ENCODE measurements at places on chromosomes 12 and 14.

DNA sequence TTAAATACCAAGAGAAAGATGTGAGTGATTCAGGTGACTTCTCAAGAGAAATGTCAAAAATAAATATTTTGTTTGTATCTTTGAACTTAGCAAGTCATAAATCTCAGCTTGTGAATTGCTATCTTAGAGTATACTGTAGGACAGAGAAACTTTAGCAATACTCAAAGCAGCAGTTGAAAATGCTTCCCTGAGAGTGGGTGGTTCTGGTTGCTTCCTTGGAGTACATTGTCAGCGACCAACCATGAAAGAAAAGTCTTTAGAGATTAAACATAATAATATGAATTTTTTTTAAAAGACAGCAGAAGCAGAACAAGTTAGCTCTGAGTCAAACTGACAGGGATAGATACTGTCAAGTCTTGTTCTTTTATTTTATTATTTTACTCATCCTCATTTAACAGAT is 86.8 kb upstream of the OSBPL8 start:
- DNase-seq, result no peak
- no peaks in the 10 kb centered on the region for H3K36me3 ChIP-seq
- no peaks in the 10 kb centered on the region for H3K27me3 ChIP-seq
- no peak overlapping the region for H3K27ac ChIP-seq

- no peaks in the 10 kb centered on the region for H3K4me1 ChIP-seq
- no peak overlapping the region for H3K4me3 ChIP-seq
- no peaks in the 10 kb centered on the region for H3K36me3 ChIP-seq
- H3K27ac ChIP-seq, result no peak overlapping the region
- H3K27me3 ChIP-seq, result no peaks in the 10 kb centered on the region
These were observed 217.9 kb downstream of the AEBP2 start for GRCh38 chr12:19657118-19657731.

GRCh38 chr14:23377573-23378563 is 1.0 kb downstream of the CMTM5 start:
- peaks cover 6% of the 10 kb centered on the region for H3K4me1 ChIP-seq
- no peak for DNase-seq
- H3K27ac ChIP-seq, result no peak overlapping the region
- H3K27me3 ChIP-seq, result no peaks in the 10 kb centered on the region
- H3K4me3 ChIP-seq, result no peak overlapping the region

GRCh38 chr14:64213086-64213485 is 81.1 kb downstream of the ESR2 start:
- no peaks in the 10 kb centered on the region for H3K27me3 ChIP-seq
- peaks cover 10% of the 10 kb centered on the region for H3K36me3 ChIP-seq
- H3K4me1 ChIP-seq, result peaks cover 60% of the 10 kb centered on the region
- peak overlapping the region; percentile 74 for H3K27ac ChIP-seq

DNA sequence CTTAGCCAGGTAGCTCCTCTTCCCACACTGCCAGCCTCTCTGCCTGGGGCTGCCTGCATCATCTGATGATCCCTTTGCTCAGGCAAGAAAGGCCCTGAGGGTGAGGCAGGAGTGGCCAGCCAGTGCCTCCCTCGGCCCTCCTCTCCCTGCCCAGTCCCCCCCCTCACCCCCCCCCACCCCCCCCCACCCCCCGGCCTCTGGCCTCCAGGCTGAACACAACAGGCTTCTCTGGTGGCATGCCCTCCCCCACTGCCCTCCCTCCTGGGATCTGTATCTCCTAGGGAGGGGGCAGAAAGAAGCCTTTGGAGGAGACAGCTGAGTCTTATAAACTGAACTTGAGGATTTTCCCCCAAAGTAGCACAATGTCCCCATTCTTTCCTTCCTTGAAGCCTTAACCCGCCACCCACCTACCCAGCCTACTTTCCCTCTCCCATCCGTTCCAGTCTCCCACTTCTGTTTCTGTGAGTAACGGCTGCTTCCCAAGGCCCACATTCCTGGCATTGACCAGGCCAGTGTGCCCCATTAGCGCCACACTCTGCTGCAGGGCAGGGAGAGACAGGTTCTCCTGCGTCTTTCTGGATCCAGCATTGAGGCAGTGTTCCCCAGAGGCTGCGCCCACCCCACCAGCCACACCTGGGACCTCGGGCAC is 82.1 kb downstream of the B4GALNT3 start:
- H3K4me3 ChIP-seq, result no peak overlapping the region
- H3K27ac ChIP-seq, result no peak overlapping the region
- no peaks in the 10 kb centered on the region for H3K36me3 ChIP-seq
- DNase-seq, result no peak
- H3K4me1 ChIP-seq, result peaks cover 9% of the 10 kb centered on the region

DNA sequence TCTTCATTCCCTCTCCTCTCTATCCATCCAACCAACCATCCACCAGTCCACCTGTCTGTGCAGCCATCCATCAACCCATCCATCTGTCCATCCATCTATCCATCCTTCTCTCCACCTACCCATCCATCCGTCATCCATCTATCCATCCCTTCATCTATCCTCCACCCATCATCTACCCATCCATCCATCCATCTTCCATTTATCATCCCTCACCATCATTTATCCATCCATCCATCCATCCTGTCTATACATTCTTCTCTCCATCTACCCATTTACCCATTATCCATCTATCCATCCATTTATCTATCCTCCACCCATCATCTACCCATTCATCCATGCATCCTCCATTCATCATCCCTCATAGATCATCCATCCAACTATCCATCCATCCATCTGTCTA is 24.4 kb downstream of the AACS start:
- no peak for DNase-seq
- no peak overlapping the region for H3K4me3 ChIP-seq
- H3K36me3 ChIP-seq, result no peaks in the 10 kb centered on the region
- H3K27me3 ChIP-seq, result no peaks in the 10 kb centered on the region

DNA sequence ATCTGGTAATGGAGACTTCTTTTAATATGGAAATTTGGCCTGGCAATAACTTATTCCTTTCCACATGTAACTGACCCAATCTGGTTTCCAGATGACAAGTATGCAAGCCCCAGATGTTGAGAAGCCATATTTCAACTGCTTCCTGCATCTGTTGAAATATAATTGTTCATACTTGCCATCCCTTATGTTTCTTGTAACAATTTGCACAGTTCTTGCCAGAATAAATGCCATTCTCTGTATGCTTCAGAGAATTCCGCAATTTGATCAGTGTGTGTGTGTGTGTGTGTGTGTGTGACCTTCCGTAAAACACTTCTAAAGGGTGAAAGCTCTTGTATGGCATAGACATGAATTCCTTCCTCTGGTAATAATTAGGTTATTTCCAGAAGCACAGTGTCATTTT is 1.8 kb upstream of the CLEC2A start:
- no peaks in the 10 kb centered on the region for H3K36me3 ChIP-seq
- H3K27me3 ChIP-seq, result no peaks in the 10 kb centered on the region
- no peak overlapping the region for H3K4me3 ChIP-seq
- no peaks in the 10 kb centered on the region for H3K4me1 ChIP-seq
- H3K27ac ChIP-seq, result no peak overlapping the region

GRCh38 chr12:14714437-14714836 is 18.0 kb upstream of the GUCY2C start:
- H3K4me1 ChIP-seq, result peaks cover 7% of the 10 kb centered on the region
- DNase-seq, result no peak
- no peaks in the 10 kb centered on the region for H3K27me3 ChIP-seq
- no peak overlapping the region for H3K4me3 ChIP-seq
- H3K36me3 ChIP-seq, result no peaks in the 10 kb centered on the region

GRCh38 chr14:52106840-52107239 is 38.0 kb upstream of the NID2 start:
- no peak overlapping the region for H3K27ac ChIP-seq
- no peak overlapping the region for H3K4me3 ChIP-seq
- H3K4me1 ChIP-seq, result peaks cover 7% of the 10 kb centered on the region

DNA sequence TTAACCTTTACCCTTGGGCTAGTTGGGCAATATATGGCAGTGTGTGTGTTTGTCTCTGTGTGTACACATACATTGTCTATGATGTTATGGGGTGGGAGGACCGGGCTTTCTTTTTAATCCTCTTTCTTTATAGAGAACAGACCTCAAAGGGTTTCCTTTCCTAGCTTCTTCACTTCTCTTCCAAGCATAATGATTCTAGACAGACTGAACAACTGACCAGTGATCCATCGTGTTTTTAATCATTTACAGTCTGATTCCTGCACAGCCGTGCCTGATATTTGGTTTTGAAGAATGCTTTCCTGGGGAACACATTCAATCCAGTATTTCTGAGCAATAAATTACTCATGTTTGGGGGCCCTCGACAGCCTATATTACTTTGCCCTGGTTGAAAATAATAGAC is 481.1 kb upstream of the DCN start:
- no peaks in the 10 kb centered on the region for H3K27me3 ChIP-seq
- no peak overlapping the region for H3K27ac ChIP-seq
- no peak overlapping the region for H3K4me3 ChIP-seq
- no peaks in the 10 kb centered on the region for H3K36me3 ChIP-seq

DNA sequence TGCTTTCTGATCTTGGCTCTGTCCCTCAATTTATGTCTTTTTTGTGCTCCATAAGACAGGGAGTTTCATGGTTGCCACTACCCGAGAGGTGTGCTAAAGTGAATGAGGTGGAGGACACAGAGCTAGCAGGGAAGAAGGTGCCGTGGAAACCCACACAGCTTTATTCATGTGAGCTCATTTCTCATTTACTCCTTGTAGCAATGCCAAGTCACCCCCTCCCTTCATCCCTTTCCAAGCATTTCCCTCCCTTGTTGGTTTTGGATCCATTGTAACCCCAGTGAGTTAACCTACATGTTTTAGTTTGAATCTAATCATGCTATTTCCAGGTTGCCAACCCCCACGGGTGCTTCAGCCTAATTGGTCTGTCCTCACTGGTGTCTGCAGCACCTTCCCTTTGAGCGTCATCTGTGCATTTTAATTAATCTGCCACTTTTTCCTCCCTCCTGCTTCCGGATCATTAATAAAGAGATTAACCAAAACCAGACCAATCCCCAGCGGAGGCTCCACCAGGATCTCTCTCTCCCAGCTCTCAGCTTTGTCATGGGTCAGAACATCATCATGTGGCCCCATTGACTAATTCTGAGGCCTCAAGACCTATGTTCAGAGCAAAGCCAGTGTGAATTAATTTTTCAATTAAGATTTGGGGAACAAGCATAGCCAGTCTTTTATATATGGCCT is 56.2 kb downstream of the NTF3 start:
- H3K27me3 ChIP-seq, result no peaks in the 10 kb centered on the region
- no peak overlapping the region for H3K4me3 ChIP-seq
- no peaks in the 10 kb centered on the region for H3K4me1 ChIP-seq
- DNase-seq, result no peak
- no peak overlapping the region for H3K27ac ChIP-seq

- H3K36me3 ChIP-seq, result no peaks in the 10 kb centered on the region
- no peaks in the 10 kb centered on the region for H3K27me3 ChIP-seq
- H3K4me1 ChIP-seq, result no peaks in the 10 kb centered on the region
- no peak overlapping the region for H3K27ac ChIP-seq
These were observed 22.3 kb downstream of the FBLN5 start for GRCh38 chr14:91925001-91925726.

GRCh38 chr14:20503898-20504297 is 1.4 kb upstream of the RNASE10 start:
- H3K4me1 ChIP-seq, result no peaks in the 10 kb centered on the region
- H3K27me3 ChIP-seq, result no peaks in the 10 kb centered on the region
- H3K4me3 ChIP-seq, result no peak overlapping the region

DNA sequence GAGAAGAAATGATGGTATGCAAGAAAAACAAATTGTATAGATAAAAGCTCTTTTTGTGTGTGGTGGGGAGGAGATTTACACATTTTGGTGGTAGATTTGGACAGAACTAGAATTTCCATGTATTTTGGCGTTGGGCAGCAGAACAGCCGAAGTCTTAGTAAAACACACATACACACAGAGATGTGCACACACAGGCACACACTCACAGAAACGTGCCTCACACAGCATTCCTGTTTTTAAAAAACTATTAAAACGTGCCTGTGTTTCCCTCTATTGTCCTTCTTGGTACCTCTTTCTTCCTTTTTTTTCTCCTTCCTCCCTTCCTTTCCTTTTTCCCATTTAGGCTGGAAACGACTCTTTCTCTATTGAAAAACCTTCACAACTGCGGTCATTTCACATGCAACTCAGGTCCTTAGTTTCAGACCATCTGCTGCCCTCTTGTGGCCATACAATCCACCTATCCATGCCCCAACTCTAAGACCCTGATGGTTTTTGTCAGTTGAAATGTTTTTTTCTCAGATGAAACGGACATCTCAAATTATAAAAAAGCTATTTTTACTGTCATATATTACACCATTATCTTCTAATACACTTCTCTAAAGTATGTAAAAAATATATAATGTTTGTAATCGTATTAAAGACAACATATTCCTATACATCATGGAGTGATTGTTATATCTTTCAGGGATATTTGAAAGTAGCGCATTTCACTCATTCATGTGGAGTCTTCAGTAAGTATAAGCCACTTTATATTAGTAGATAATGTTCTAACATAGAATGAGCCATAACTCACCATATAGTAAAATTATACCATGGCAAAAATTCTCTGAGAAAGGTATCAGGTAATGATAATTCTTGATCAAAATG is 386.7 kb upstream of the NOVA1 start:
- no peaks in the 10 kb centered on the region for H3K4me1 ChIP-seq
- no peaks in the 10 kb centered on the region for H3K36me3 ChIP-seq
- no peaks in the 10 kb centered on the region for H3K27me3 ChIP-seq
- no peak overlapping the region for H3K27ac ChIP-seq
- H3K4me3 ChIP-seq, result no peak overlapping the region

DNA sequence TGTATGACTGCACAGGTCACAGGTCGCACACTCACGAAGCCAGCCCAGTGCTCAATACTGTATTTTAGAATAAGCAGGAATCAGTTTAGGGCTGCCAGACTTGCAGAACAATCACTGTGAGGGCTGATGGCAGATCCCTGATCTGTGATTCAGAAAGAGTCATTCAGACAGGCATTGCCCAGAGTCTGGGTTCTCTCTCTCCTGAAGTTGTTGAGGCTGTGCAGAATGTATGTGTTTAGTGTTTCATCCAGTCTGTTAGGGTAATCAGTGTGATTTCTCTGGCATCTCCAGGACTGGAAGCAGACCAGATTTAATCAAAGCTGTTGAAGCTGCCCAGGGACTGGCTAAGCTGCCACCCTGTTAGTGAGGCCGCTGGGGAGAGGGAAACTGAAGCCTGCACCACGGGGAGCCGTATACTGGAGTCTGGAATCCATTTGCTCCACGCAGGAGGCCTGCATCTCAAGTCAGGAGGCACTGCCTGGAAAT is 69.3 kb downstream of the ETV6 start:
- H3K4me3 ChIP-seq, result no peak overlapping the region
- no peak overlapping the region for H3K27ac ChIP-seq
- DNase-seq, result no peak
- peaks cover 40% of the 10 kb centered on the region for H3K4me1 ChIP-seq

Data from body of pancreas (tissue), 4 donors.